ENCODE measurements at places on chromosomes 1 and 21. TPM values are rescaled to one million over a fixed set of nuclear protein-coding genes. Genes with fewer than 3 reads are reported as not detected.

DNA sequence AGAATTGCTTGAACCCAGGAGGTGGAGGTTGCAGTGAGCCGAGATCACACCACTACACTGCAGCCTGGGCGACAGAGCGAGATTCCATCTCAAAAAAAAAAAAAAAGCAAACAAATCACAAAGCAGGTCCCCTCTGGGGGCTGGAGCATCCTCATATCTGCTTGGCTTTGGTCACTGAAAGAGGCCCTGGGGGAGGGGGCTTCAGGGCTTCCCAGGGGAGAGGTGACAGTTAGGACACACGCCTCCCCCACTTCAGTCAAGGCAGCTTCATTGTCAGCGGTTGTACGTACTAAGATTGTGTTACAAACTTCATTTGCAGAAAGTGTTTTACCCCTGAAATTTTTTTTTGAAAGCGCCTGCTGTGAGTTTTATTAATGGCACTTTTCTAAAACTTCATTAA is 130.5 kb downstream of the DHRS3 start:
- no peak for DNase-seq

DNA sequence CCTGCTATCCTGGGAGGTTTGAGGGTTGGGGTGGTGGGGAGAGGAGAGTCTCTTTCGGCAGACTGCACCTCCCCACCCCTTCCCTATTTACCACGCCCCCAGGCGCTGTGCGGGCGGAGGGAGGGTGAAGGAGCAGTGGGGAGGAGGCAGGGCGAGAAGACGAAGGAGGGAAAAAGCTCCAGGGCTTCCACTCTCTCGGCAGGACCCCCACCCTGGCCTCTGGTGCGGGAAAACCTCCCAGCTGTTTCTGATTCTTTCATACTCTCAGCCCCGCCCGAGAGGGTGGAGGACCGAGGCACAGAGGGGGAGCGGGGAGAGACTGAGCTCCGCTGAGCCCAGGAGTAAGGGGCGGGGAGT is 866 bp upstream of the WNT2B start:
- no peak for DNase-seq

DNA sequence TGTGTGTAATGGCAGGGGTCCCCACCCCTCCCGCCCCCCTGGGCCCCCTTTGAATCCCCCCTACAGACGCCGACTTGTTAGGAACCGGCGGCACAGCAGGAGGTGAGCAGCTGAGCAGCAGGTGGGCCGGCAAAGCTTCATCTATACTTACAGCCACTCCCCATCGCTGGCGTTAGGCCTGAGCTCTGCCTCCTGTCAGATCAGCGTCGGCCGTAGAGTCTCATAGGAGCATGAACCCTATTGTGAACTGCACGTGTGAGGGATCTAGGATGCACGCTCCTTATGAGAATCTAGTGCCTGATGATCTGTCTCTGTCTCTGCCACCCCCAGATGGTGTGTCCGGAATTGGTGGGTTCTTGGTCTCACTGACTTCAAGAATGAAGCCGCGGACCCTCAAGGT is 14.9 kb upstream of the VPS26C start:
- no peak for DNase-seq

GRCh38 chr1:5109633-5110032 is 455.2 kb downstream of the AJAP1 start:
- DNase-seq, result peak; percentile 25

DNA sequence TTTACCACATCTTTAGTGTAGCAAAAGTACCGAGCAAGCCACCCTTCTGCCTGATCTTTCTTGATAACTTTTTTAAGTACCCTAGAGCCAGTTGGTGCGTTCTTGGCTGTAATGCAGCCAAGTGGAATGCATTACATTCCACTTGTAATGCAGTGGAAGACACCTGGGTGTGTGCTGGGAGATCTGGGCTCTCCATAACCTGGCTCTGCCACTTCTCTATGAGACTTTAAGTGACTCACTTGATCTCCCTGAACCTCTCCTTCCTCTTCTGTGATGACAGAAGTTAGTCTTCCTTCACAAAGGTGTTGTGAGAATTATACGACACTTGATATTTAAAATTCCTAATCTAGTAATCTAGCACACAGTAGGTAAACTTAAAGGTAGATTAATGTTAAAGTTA is 35.3 kb upstream of the NFIA start:
- no peak for DNase-seq

DNA sequence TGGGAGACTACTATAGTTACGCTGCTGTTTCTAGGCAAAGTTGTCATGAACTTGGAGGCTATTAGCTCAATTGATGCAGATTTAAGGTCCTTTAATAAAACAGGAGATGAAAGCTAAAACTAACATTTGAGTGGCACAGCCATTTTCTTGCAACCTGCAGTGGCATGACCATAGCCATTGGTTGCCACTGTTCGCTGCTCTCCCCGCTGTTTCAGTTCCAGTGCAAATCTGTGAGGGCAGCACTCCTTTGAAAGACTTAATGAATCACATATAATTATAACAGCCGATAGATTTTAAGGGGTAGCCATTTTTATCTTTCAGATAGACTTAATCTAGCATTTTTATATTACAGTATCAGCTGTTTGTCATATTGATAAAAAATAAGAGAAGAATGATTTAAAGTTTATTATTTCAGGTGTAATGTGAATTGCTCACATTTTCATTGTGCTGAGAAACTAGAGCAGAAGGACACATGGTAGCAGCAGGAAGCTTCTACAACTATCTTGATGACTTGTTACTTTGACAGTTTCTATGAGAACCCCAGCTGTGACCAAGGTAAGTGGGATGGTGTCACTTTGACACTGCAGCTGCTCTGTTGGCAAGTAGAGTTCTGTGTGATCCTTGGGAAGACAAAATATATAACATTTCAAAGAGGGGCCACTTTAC is 203.7 kb downstream of the PLA2G4A start:
- DNase-seq, result no peak

The ESRRG gene
- 42.7 TPM for total RNA-seq

All from spinal cord (tissue), 10 donors.